ENCODE measurements at places on chromosomes 7 and 10. TPM values are rescaled to one million over a fixed set of nuclear protein-coding genes. Genes with fewer than 3 reads are reported as not detected.

Gene INPP5F
- total RNA-seq = 22.4 TPM

Gene EPHB6
- total RNA-seq = 8.5 TPM

Gene INA
- total RNA-seq = 1.2 TPM

Gene GIMAP1
- 4.2 TPM for total RNA-seq

Gene NEURL1
- 0.15 TPM for total RNA-seq

Gene TMEM168
- total RNA-seq = 11.4 TPM

Gene PAX2
- not detected for total RNA-seq

Gene XRCC2
- total RNA-seq = 0.78 TPM

Gene INMT
- 140 TPM for total RNA-seq

Gene LRRC17
- 4.6 TPM for total RNA-seq

Gene GARS1
- 46.6 TPM for total RNA-seq

Gene HKDC1
- 0.27 TPM for total RNA-seq

Gene NYAP1
- total RNA-seq = 3.1 TPM

Gene ACBD7
- not detected for total RNA-seq

- ATAC-seq = peak; percentile 59
These were observed 11.5 kb upstream of the AKR1B10 start for GRCh38 chr7:134515569-134516468.

DNA sequence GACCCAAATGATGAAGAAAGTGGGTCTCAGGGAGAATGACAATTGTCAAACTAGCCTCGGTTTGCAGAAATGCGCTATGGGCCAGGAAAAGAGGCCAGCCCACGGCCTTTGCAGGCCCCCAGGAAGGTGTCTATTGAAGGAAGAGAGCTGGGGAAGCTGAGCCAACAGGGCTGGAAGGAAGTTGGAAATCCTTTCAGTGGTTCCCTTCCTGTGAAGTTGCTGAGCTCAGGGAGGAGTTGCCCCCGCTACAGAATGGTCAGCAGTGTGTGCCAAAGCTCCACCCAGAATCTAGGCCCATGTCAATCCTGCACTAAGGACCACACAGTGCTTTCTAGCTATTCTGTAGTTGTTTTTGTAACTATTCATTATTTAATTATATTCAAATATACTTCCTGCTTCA is 91.6 kb upstream of the ANLN start:
- ATAC-seq = no peak

DNA sequence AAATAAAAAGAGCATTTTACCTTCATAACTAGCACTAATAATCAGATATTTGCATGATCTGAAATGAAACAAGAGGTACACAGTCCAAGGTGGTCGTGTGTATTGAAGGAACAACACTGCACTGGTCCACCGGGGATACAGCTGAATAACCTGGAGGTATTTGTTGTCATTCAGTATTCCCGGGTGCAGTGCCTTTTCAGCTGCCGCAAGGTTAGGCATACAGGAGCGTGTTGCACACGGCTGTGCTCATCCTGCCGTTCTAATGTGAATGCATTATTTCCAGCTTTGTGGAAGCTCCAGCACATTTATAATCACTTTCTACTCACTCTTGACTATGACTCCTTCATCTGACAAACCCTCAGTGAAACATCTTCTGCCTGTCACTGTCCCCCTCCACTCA is 377.8 kb downstream of the GFRA1 start:
- no peak for ATAC-seq

DNA sequence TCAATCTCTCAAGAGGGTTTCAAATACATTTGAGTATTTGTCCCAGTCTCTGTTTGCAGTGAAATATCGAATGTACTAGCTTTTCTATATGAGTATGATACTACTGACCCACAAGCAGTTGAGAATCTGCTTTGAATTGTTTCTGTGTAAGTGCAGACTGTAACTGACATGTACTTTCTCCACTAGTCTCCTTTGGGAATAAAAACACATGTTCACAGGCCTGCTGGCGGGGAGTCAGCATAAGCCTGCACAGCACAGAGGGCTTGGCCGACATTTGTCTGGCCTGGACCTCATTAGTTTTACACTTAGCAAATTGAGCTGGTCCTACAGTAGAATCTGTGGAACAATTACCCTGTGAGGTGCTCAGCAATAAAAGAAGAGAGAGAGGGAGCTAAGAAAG is 72.6 kb downstream of the ITGB8 start:
- ATAC-seq = peak; percentile 48

GRCh38 chr10:3415038-3415736 is 242.6 kb upstream of the PITRM1 start:
- no peak for ATAC-seq

DNA sequence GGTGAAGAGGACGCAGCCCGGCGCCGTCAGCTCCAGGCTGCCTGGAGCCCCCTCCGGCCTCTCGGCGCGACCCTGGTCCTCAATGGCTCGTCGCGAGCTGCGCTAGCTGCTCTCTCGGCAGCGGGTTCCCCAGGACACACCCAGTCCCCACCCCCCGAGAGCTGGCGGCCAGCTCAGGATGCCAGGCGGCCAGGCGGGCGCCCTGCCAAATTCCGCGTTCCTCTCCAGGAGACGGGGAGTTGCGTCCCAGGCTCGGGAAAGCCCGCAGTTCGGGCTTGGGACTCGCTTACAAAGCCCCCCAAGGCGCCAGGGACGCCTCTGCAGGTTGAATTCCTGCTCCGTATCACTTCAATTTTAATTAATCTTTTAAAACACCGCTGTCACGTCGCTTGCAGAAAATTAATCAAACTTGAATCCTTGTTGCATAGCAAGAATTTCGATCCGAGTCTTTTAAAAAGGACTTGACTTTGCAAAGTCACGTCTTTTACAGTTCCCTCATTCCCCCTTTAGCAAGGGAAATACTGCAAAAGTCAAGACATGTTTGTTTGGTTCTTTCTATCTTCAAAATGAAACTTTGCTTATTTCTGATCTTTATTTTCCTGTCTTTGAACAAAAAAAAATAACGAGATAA is 28.2 kb downstream of the SKIDA1 start:
- ATAC-seq = peak; percentile 74

DNA sequence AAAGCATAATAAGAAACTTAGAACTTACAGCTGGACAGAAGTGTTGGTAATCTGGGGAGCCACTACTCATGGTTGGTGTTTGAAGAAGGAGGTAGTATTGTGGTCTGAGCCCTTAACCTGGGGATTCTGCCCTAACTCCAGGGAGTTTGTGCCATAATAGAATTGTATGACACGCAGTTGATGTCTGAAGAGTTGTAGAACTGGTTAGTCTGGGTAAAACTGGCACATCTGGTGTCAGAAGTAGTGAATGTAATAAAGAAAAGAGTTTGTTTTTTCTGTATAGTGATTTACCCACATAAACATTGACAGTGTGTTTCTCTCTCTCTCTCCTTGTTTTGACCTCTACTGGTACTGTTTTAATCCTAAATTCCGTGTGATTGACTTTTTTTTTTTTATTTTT is 448.1 kb upstream of the SEMA3D start:
- no peak for ATAC-seq

DNA sequence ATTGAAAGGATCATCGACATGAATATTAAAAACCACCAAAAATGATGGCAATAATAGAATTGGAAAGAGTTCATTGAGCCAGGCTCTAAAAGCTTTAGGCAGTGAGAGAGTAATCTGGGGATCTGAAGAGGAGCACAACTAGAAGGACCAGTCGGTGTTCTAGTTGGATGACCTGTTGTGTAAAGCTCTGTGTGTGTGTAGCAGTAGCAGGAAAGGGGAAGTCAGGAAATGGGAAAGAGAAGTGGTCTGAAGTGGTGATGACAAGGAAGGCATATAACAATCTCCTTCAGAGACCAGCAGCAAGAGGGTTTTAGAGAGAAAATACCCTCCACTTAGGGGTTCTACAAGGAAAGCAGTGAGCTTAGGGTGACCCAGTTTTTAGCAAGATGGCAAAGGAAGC is 539.2 kb downstream of the HTR7 start:
- no peak for ATAC-seq

DNA sequence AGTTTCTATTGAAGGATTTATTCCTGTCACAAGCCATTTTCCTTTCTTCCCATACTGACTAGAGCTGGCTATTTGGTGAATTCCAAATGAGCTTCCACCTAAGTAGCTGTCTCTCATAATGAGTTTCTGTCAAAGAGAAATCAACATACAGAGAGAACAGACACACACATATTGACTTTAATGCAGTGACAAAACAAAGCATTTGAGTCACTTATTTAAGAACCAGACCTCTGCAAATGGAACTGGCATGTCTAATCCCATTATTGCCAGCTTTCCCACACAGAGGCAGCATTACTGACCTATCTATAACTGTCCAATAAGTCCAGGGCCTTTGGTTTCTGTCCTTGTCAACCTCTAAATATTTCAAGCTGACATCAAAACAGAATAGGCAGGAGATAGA is 179.3 kb upstream of the CSTF2T start:
- ATAC-seq = no peak

DNA sequence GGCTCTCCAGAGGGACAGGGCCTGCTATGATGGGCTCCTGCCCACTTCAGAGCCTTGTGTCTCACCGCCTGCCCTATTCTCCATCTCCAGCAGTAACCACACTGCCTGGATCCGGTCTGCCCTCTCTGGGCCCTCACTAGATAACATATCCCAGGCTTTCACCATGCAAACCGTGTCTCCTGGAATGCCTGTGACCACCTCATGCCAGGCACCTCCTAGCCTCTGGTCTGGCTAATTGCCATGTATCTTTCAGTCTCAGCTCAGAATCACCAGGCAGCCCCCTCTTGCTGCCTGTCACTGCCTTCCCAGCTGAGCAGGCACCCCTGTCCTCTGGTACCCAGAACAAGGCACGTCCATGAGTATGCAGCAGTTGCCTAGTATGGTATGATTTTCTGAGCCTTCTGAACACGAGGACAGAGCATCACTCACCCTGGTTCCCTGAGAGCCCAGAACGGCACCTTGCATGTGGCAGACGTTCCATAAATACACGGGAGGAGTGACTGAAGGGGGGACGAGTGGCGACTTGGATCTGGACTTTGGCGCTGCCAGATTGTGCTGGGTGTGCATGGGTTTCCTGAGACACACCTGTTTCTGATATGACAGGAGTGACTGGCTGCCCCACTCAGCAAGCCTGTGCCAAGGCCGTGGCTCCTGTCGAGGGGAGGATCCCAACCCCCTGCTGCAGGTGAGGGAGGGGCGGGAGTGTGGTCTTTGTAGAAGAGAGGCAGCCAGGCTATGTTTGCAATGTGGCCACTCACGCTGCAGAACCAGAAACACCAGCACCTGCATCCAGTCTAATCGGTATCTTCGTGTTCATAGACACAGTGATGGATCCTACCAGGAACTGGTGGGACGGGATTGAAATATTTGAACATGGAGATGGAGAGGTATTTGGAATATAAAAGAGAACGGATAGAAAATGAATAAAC is 95.2 kb downstream of the VOPP1 start:
- ATAC-seq = no peak

DNA sequence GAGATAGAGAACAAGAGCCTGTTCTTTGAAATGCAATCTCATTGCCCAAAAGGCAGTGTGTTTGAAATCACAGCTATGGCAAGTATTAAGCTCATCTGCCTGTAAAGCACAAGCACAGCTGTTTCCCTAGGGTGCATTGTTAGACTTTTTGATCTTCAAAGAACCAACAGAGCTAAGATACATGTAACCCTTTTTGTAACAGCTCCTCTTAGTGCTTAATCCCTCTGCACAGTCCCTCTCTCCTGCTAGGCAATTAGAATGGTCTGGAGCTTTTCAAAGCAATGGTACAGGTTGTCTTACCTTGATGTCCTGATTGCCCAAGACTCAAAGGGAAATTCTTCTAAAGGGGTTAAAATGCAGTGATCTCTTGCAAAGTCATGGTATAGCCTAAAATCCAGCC is 249.6 kb upstream of the CHRM2 start:
- ATAC-seq = no peak

GRCh38 chr7:67716729-67717128 is 720.1 kb downstream of the TYW1 start:
- no peak for ATAC-seq

DNA sequence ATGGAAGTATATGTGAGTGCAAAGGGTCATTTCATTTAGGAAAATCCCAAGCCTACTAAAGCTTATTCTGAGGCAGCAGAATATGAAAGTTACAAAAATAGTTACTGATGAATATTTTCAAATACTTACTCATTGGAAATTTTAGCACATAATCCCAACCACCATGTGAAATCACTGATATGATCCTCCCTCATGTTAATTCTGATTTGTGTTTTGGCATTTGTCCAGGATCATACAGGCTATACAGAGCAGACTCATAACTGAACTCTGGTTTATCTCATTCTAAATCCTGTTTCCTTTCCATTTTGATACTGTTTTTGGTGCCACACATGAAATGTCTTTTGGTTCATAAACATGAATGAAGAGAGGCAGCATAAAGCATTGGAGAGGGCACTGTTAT is 3.4 kb upstream of the FAM24B start:
- ATAC-seq = no peak

DNA sequence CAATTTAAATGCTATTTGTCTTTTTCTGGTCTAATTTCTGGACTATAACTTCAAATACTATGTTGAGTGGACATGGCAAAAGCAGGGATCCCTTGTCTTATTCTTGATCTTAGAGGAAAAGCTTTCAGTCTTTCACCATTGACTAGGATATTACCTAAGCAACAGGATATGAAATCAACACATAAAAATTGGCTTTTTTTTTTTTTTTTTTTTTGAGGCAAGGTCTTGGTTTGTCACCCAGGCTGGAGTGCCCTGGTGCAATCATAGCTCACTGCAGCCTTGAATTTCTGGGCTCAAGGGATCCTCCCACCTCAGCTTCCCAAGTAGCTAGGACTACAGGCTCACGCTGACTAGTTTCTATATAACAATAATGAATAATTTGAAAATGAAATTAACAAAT is 90.8 kb downstream of the JMJD1C start:
- no peak for ATAC-seq

DNA sequence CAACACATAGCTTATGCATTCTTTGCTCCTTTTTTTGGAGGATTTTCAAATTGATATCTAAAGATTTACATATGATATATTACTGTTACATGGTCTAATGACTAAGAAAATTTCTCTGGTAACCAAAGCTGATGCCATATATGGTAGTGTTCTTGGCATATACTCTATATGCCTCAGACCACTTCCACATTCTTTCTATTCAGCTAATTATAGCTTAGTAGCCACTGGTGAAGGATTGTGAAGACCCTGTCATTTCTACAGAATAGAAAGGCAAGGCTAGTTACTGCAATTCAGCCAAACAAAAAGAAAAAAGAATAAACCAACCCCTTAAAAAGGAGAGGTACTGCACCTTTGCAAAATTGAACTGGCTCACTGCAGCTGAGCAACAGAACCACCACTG is 3.7 kb downstream of the PURB start:
- ATAC-seq = no peak

- no peak for ATAC-seq
These were observed 66.4 kb upstream of the ZNF438 start for GRCh38 chr10:31098046-31098445.

DNA sequence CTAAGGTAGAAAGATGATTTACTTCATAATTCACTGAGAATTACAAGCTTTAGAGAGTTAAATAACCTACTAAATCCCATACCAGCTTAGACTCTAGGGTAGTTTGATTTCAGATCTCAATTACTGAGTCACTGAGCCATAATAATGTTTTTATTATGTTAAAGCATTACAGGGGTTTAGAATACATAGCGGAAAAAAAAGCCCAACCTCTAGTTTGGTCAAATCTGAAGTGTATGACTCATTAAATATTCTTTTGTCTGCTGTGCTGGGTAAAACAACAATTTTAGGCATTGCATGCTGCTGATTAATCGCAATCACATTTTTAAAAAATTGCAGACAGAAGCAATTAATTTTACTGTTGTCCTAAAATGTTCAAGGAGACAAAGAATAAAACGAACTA is 48.5 kb downstream of the MALRD1 start:
- no peak for ATAC-seq
